A673 (cell line): ENCODE measurements at places on chromosomes 2 and 18.

DNA sequence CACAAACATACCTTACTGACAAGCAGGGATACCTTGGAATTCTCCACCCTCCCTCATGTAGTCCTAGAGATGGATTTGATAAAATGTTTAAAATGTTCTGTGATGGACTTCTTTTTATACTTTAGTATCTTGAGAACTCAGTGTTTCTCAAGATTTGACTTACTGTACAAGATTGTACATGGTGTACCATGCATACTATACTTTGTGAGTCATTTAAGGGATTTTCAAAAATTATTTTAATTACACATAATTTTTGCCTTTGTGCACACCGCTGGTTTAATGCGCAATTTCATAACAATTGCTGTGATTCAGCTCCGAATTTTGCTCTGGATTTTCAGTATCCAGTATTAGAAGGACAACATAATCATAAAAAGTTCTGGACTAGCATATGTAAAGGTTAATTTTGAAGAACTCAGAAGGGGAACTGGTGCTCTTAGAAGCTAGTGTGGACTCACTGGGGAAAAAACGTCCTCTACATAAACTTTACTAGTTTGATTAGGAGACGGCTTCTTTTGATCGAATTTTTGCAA lies 78.6 kb upstream of the ACSL3 start:
- no peaks in the 10 kb centered on the region for H3K36me3 ChIP-seq
- DNase-seq = no peak
- no peak overlapping the region for H3K27ac ChIP-seq
- H3K4me1 ChIP-seq = no peaks in the 10 kb centered on the region
- no peaks in the 10 kb centered on the region for H3K27me3 ChIP-seq
- no peak overlapping the region for H3K4me3 ChIP-seq

- DNase-seq = no peak
- H3K36me3 ChIP-seq = no peaks in the 10 kb centered on the region
- H3K4me1 ChIP-seq = peaks cover 7% of the 10 kb centered on the region
- no peak overlapping the region for H3K27ac ChIP-seq
- peak overlapping the region; percentile 68 for H3K4me3 ChIP-seq
Observed at GRCh38 chr18:12658426-12659138, 675 bp upstream of the SPIRE1 start.

DNA sequence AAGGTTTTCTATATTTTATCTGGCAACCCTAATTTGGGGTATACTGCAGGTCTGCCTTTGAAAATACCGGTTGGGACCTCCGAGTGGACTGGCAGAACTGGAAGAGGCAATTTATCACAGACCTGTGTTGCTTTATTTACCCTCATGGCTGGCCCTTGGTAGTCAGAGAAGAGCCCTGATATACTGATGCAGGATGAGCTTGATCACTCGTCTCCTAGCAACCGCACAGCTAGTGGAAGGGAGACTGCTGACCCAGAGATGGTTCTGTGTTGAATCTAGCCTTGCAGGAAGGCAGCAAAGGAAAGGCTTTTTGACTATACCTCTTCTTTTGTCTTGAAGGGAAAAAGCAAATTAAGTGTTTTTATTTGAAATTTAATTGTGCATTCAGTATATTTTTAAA lies 154.7 kb downstream of the EML6 start:
- no peak for DNase-seq
- no peaks in the 10 kb centered on the region for H3K27me3 ChIP-seq
- no peak overlapping the region for H3K27ac ChIP-seq
- no peaks in the 10 kb centered on the region for H3K36me3 ChIP-seq
- no peaks in the 10 kb centered on the region for H3K4me1 ChIP-seq

DNA sequence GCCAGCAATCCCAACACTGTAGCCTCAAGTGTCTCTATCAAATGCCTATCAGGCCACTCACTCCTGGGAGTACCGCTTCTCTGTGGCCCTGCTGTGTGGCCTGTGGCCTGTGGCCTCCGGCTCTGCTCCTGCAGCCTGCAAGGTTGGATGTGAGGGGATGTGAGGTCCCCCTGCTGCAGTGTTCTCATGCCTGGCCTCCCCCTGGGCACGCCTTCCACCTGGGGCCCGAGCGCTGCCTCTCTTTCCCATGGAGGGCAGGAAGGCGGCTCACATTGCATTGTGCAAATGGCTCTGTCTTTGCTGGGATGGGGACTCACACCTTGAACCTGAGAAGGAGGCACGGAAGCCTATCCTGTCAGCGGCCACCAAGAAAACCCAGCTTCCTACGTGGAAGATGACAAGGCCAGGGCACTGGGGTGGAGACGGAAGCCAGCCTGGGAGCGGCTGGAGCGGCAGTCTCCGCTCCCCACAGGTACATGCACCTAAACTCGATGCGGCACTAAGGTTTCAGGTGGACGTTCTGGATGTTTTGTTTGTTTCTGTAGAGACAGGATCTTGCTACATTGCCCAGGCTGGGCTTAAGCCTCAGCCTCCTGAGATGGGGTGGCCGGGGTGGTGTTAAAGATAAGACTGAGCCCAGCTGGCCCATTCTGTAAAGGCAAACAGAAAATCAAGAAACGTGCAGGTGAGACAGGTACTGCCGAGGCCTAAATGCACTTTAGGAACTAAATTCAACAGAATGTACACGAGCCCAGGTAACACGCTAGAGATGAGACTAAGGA lies 140.1 kb downstream of the HDAC4 start:
- no peak overlapping the region for H3K27ac ChIP-seq
- no peak overlapping the region for H3K4me3 ChIP-seq
- DNase-seq = no peak
- peaks cover 52% of the 10 kb centered on the region for H3K4me1 ChIP-seq
- H3K27me3 ChIP-seq = no peaks in the 10 kb centered on the region

DNA sequence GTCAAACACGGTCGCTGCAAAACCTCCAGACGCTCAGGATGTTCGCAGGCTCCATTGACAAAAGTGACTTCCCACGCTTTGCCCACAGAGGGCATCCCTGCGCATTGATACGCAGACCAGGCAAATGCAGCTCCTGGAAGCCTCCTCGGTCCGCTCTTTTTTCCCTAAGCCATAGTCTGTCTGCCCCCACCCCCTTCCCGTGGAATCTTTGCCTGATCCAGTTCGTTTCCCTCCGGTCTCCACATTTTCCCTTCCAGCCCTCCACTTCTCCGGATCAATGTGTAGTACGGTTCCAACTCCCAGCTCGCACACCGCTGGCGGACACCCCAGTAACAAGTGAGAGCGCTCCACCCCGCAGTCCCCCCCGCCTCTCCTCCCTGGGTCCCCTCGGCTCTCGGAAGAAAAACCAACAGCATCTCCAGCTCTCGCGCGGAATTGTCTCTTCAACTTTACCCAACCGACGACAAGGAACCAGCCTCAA lies at the start of gene DCC:
Gene DCC (plus strand): TSS at position 307 of the 481 bp plus-strand sequence. CDS start 591 bp downstream, outside the sequence.
- H3K36me3 ChIP-seq = no peaks in the 10 kb centered on the region
- peak within 1 kb of the TSS; percentile 96 for H3K4me3 ChIP-seq
- DNase-seq = peak; percentile 98

DNA sequence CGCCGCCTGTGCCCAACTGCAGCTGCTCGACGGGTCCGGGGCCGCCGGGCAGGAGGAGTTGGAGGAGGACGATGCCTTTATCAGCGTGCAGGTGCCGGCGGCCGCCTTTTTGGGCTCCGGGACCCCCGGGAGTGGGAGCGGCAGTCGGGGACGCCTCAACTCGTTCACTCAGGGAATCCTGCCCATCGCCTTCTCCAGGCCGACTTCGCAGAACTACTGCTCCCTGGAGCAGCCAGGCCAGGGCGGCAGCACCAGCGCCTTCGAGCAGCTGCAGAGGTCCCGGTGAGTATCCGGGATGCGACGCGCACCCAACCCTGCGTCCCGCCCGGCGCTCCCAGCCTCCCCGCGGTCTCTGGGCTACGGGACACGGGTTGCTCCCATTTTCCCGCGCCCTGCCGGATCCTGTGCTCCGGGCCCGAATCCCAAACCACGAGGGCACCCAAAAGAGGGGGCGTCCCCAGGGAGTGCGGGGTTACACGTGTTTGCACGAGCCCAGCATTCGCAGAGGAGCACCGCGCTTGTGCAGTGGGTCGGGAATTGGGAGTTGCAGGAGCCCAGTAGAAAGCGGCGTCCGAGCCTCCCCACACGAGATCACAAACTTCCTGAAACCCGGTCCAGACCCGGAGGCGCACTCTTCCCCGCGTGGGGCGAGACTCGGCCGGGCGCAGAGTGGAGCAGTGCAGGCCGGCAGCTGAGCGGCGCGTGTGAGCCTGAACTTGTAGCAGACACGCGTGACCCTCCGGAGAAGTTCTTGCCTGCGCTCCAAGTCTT lies 1.2 kb downstream of the CABLES1 start:
- no peaks in the 10 kb centered on the region for H3K27me3 ChIP-seq
- H3K36me3 ChIP-seq = no peaks in the 10 kb centered on the region
- H3K27ac ChIP-seq = no peak overlapping the region
- peaks cover 13% of the 10 kb centered on the region for H3K4me1 ChIP-seq

DNA sequence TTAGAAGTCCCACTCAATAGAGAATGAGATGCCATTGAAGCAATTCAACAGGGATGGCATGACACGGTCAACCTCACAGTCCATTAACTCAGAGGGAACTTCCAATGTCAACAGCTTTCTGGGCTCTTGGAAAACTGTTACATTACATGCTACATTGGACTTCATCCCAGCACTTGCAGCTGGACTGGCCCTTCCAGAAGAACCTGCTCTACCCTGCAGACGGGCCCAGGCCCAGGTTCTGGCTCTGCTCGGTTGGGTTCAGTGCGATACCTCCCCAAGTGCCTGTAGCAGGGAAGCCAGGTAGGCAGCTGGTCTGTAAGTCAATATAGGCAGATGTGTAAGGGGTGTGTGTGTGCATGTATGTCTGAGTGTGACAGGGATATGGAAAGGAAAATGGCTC lies 12.9 kb downstream of the LAMA1 start:
- H3K27me3 ChIP-seq = no peaks in the 10 kb centered on the region
- no peak overlapping the region for H3K27ac ChIP-seq

- no peak overlapping the region for H3K27ac ChIP-seq
- H3K27me3 ChIP-seq = peaks cover 34% of the 10 kb centered on the region
- H3K36me3 ChIP-seq = no peaks in the 10 kb centered on the region
- H3K4me3 ChIP-seq = no peak overlapping the region
- H3K4me1 ChIP-seq = no peaks in the 10 kb centered on the region
Observed at GRCh38 chr2:39918886-39919285, 139.8 kb upstream of the THUMPD2 start.

DNA sequence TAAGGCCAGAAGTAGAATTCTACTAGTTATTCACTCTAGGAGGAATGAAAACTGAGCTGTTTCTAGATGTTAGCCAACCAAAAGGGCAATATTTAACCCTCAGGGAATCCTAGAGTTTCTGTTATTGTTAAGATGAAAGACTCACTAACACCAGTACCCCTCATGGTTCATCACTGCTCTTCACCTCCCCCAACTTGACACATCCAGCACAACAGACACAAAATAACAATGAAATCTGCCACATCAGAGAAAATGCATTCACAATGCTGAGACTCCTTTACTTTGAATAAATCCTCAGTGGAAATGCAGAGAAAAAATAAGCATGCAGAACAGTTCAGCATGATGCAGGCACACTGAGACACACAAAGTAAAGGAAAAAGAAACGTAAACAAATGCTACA lies 111.3 kb downstream of the RIF1 start:
- H3K27me3 ChIP-seq = no peaks in the 10 kb centered on the region
- H3K36me3 ChIP-seq = no peaks in the 10 kb centered on the region
- H3K27ac ChIP-seq = no peak overlapping the region
- DNase-seq = no peak
- H3K4me3 ChIP-seq = no peak overlapping the region
- H3K4me1 ChIP-seq = no peaks in the 10 kb centered on the region

GRCh38 chr2:179263446-179264367 lies 925 bp downstream of the SESTD1 start:
- no peaks in the 10 kb centered on the region for H3K27me3 ChIP-seq
- peak overlapping the region; percentile 69 for H3K4me3 ChIP-seq
- no peaks in the 10 kb centered on the region for H3K36me3 ChIP-seq

- no peaks in the 10 kb centered on the region for H3K36me3 ChIP-seq
- H3K27me3 ChIP-seq = no peaks in the 10 kb centered on the region
- H3K4me1 ChIP-seq = no peaks in the 10 kb centered on the region
- no peak overlapping the region for H3K27ac ChIP-seq
- DNase-seq = no peak
- no peak overlapping the region for H3K4me3 ChIP-seq
Observed at GRCh38 chr2:182015334-182016109, 29.9 kb downstream of the PPP1R1C start.

GRCh38 chr2:58304843-58305242 lies 63.7 kb upstream of the FANCL start:
- no peaks in the 10 kb centered on the region for H3K4me1 ChIP-seq
- H3K27me3 ChIP-seq = no peaks in the 10 kb centered on the region
- no peak overlapping the region for H3K27ac ChIP-seq
- H3K36me3 ChIP-seq = no peaks in the 10 kb centered on the region

DNA sequence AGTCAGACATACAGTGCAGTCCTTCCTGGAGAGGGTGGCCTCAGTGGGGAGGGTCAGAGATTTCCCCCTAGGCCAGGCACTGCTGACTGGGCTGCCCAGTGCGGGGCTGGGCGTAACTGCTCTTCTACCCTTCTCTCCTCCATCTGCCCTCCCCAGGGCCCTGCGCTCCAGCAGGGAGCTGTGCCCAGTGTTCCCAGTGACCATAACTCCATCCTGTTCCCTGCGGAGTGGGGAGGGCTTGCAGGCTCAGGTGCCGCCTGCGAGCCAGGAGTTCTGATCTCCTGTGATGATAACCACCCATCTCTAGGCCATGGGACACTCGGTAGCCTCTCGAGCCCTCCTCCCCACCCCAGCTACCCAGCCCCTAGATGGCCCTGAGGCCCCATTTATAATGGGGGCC lies 107.6 kb downstream of the SMAD7 start:
- H3K4me3 ChIP-seq = no peak overlapping the region
- peak overlapping the region; percentile 63 for H3K27ac ChIP-seq
- H3K36me3 ChIP-seq = no peaks in the 10 kb centered on the region
- H3K27me3 ChIP-seq = no peaks in the 10 kb centered on the region
- DNase-seq = no peak

DNA sequence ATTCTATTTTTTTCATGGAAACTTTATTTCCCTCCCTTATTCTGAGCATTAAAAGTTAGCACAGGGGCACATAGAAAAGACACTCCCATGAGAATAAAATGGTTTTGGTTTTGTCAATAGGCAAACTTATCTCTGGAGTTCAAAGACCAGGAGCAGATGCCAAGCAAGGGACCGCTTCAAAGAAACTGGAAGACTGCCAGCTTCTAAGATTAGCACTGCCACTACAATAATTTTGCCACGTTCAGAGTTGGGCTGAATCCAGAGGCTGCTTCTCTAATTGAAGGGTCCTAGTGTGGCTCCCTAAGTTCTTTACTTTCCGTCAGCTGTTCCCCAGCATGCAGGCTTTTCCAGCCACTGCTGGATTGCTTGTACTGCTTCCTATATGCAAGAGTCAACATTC lies 681.0 kb upstream of the GCFC2 start:
- no peak overlapping the region for H3K27ac ChIP-seq
- no peak overlapping the region for H3K4me3 ChIP-seq
- peak; percentile 40 for DNase-seq
- H3K27me3 ChIP-seq = no peaks in the 10 kb centered on the region
- no peaks in the 10 kb centered on the region for H3K4me1 ChIP-seq
- H3K36me3 ChIP-seq = no peaks in the 10 kb centered on the region

DNA sequence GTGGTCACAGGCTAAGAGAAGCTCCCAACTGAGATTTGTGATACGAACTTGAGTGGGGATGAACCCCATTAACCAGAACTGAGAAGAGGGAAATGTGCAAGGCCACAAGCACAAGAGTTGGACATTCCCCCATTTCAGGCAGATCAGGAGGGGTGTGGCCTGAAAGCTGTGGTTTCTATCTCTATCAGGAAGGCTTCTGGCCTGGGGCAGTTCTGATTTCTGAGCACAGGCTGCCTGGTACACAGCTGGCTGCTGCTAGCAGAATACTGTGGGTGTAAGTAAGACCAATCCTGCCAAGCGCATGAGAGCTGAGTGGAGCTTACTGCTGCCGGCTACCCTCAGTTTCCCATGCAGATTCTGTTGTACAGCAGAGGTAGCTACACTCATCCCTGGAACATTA lies 484.6 kb downstream of the SATB2 start:
- H3K4me3 ChIP-seq = no peak overlapping the region
- no peaks in the 10 kb centered on the region for H3K36me3 ChIP-seq
- no peak overlapping the region for H3K27ac ChIP-seq
- H3K27me3 ChIP-seq = no peaks in the 10 kb centered on the region
